ENCODE measurements at places on chromosomes 3 and 15. TPM values are rescaled to one million over a fixed set of nuclear protein-coding genes. Genes with fewer than 3 reads are reported as not detected.

DNA sequence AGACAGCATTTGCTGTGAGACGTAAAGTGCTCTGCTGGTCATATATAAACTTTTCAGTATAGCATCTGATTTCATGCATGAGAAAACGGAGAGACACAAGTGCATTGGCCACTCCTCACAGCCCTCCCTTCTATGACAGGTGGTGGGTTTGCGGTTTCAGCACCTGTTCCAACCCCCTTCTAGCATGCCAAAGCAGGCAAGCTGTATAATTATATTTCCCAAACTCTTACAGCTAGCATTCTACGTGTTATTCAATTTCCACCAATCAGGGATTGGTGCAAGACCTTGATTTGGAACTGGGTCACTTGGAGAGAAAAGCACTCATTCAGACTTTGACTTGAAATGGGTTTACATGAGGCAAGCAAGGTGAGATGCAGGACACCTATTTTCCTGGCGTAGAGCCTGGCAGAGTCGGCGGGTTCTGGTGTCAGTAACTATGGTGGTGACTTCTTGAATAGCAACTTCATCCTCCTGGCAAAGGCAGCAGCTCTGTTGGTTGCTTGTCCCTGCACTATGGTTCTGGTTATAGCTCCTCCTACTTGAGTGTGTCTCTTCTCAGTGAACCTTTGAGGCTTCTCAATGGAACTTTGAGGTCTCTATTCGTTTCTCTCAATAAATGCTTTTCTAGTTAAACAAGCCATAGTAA is 356.5 kb downstream of the TBL1XR1 start:
- H3K4me3 ChIP-seq: no peak overlapping the region
- H3K27me3 ChIP-seq: no peaks in the 10 kb centered on the region
- no peak overlapping the region for H3K27ac ChIP-seq
- peaks cover 2% of the 10 kb centered on the region for H3K4me1 ChIP-seq
- H3K36me3 ChIP-seq: no peaks in the 10 kb centered on the region
- no peak for DNase-seq

DNA sequence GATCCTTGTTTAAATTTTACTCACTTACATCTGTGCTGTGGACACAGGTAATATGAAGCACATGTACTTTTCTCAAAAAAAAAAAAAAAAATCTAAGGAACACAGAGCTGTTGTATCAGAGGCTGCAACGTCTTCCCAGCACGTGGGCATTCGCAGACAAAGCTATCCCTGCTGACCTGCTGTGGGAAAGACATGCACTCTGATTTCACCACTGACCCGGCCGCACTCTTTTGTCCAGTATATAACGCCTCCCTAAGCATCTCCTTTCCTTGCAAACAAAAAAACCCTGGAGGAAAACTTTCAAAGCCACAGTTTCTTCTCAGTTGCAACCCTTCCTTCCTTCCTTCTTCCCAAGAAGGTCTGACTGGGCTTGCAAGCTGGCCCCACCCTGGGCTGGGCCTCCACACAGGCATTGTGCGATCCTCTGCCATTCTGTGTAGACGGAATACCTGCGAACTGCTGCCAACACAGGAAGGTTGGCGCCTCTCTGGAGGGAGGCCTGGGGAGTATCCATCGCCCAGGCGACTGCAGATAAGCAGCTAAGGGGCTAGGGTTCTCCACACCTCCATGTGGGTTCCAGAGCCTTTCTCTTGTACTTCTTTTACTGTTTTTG is 50.8 kb downstream of the SLC12A8 start:
- H3K4me1 ChIP-seq: no peaks in the 10 kb centered on the region
- no peak overlapping the region for H3K4me3 ChIP-seq
- peak; percentile 51 for DNase-seq
- H3K36me3 ChIP-seq: no peaks in the 10 kb centered on the region
- no peaks in the 10 kb centered on the region for H3K27me3 ChIP-seq

DNA sequence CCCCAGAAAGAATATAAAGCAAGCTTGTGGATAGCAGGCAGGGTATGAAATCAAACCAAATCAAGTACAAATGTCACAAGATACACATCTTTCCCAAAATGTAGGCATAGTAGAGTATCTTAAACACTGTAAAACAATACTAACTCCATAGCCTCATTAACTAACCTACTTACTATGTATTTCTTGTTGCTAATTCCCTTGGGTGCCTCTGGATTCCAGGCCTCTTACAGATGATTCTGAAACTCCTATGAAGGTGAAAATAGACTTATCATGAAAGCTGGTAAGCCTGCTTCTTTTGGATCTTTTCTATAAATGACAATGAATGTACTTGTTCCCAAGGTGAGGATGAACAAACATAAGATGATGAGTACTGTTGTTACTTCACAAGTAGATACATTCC is 93.8 kb downstream of the FRMD5 start:
- no peak overlapping the region for H3K27ac ChIP-seq
- no peak for DNase-seq
- no peaks in the 10 kb centered on the region for H3K36me3 ChIP-seq
- no peaks in the 10 kb centered on the region for H3K27me3 ChIP-seq

SAMMSON gene
- total RNA-seq: not detected

MGLL gene
- 53.7 TPM for total RNA-seq

DNA sequence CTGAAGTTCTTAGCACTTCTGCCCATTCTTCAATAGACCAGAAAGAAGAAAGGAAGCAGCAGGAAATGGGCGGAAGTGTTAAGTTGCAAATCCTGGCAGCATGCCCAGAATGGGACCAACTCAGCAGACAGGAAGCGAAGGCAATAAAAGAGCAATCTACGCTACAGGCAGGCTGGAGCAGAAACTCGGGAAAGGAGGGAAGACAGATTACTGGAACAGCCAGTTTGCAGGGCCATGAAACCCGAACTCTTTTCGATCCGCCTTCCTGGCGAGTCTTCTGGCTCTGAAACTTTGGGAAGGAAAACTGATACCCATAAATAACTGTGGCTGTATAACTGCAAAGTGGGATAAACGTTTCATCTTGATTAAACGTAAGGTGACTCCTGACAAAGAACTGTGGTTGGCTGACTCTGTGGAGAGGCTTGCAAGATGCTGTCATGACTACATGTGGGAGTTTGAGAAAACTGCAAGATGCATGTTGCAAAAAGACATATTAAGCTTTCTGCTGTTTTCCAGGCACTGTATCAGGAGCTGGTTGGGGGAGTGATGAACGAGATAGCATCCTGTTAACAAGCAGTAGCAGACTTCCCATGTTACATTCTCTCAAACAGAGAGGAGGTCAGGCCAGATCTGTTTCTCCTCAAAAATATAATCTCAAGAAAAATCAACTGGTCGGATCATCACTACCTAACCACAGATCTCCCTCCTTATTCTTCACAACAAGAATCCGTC is 67.8 kb downstream of the FMN1 start:
- peaks cover 11% of the 10 kb centered on the region for H3K4me1 ChIP-seq
- DNase-seq: peak; percentile 78
- H3K36me3 ChIP-seq: no peaks in the 10 kb centered on the region
- no peak overlapping the region for H3K4me3 ChIP-seq
- no peaks in the 10 kb centered on the region for H3K27me3 ChIP-seq

DNA sequence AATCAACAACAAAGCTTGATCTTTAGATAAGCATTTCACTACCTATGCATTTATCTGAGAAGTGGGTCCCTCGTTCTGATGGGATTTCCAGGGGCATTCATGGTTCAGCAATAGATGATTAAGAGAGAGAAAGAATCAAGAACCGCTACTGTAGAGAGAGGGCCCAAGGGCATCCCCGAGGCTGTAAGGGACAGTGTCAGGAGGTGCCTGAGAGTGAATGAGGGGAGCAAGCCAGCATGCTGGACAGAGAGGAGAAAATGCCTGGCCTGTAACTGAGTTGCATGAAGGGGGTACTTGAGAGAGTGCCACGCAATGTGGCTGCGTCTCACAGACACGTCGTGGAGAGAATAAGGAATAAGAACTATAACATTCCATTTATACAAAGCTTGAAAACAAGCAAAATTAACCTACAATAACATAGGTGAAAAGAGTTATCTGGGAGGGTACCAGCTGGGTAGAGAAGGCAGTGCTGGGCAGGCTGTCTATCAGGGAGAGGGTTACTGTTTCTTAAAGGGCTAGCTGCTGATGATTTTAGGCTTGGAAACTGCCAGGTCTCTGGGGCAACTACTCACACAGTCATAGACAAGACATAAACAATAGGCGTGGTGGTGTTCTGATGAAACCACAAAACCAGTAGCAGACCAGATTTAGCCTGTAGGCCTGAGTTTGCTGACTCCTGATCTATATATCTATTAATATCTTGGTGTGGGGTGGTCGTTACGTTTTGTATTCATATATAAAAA is 374.6 kb upstream of the CFAP20DC start:
- H3K27me3 ChIP-seq: no peaks in the 10 kb centered on the region
- no peaks in the 10 kb centered on the region for H3K36me3 ChIP-seq
- no peak overlapping the region for H3K4me3 ChIP-seq
- no peak for DNase-seq
- H3K4me1 ChIP-seq: no peaks in the 10 kb centered on the region
